Fibroblast of upper back skin (primary cell): ENCODE measurements at places on chromosomes 7 and 10.

DNA sequence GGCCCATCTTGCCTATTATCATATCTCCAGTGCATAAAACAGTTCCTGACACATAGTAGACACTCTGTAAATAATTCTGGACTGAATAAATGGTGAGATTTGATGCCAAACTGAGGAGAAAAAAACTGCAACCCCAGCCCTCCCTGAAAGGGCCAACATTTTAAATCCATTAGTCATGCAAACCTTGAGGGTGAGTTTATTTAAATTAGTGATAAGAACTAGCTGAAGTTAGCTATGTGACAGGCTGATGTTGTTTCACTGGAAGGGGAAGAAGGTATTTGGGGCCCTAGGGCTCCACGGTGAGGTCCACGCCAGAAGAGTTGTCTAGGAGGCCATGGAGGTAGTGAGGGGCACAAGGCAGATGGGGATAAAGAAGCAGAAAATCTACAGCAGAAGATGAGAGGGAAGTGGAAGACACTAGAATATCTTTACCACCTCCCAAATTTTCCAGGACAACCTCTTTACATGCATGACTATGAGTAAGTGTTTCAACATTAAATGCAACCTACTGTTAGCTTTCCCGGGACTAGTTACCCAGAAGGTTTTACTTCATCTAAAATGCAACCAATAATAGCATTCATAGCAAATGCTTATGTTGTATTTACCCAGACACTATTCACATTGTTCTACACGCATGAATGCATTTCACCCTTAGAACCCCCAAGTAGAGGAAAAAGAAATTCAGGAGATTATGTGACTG, 183.2 kb upstream of the LYZL1 start:
- peak; percentile 68 for DNase-seq

GRCh38 chr10:3887885-3888476, 103.0 kb upstream of the KLF6 start:
- peak; percentile 74 for DNase-seq

DNA sequence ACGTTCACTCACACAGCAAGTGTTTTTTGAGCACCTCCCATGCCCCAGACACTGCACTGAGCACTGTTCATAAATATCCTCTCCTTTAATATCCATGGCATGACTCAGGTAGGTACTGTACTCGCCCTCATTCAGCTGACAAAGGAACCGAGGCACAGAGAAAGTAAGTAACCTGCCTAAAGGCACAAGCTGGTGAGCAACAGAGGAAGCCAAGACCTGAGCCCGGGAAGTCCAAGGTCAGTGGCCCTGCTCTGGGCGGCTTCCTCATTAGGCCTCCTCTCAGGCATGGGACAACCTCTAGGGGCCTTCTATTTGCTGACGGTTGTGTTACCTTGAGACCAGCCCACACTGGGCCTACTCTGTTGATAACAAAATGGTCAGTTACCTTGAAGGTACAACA, 45.1 kb upstream of the EZH2 start:
- no peak for DNase-seq

DNA sequence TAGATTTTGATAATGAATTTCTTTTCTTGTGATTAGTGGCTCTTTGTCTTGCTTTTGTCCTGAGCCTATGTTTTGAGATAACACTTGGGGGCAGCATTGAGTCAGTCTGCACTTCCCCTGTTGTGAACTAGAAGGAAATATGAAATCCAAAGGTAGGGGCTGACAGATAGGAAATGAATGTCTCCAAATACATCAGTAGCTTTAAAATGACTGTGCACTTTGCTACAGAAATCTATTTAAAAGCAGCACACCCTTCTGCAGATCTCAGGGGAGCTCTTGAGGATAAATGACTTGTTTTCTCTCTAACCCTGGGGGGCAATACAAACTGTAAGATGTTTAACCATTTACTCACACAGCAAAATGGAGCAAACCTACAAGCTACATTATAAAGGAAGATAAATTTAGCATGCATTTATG, 176.0 kb upstream of the MYO3A start:
- DNase-seq = no peak

DNA sequence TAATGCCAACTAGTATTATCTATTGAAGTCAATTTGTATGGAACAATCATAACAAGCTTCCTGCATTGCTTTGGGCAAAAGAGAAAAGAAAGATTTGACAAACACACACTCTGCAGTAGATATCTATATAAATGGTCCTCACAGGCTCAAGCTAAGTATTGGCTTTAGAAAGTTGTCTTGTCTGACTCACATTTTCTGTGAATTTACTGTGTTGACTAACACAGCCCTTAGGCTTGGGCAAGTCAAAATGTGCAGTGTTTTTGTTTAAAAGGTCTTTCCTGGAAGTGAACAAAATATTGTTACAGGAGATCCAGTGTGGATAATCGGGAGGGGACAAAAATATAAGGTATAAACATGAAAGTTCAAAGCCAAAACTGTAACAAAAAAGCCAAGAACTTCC, 194.4 kb downstream of the RELN start:
- no peak for DNase-seq

- no peak for DNase-seq
Observed at GRCh38 chr10:11080564-11080984, 62.9 kb downstream of the CELF2 start.

DNA sequence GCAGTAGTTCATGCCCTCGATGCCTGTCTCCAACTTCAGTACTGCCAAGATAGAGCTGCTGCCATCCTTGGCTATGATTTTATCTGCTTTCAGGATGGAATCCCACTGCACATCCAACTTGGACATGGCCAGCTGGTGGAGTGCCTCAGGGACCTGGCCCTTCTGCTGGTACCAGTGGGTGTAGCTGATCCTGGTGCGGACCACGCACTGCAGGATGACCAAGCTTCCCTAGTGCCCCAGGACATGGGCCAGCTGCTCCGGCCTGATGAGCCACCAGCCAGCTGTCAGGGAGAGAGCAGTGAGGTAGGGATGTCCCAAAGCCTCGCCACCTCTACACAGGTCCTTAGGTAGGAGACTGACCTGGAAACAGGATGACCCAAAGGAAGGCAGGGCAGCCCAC, 49.0 kb upstream of the TARP start:
- no peak for DNase-seq

DNA sequence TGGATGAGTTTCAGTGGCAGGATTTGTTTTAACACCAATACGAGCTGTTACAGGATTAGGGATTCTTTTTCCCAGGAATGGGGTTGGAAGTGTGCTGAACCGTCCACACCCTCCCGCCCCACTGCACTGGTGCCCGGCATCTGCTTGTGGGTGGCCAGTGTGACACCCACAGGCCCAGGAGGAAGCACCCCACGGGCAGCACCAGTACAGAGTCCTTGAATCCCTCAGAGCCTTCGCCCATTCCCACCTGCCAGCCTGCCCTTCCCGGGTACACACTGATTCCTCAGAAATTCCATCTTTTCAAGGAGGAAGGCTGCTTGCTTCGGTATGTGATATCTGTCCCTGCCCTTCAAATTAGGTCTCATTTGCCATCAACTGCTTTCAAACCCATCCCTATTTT, 15.4 kb downstream of the INSIG1 start:
- no peak for DNase-seq
